ENCODE measurements at places on chromosomes 5 and 9.

GRCh38 chr5:56306433-56307150 is 73.5 kb upstream of the ANKRD55 start:
- DNase-seq, result no peak

DNA sequence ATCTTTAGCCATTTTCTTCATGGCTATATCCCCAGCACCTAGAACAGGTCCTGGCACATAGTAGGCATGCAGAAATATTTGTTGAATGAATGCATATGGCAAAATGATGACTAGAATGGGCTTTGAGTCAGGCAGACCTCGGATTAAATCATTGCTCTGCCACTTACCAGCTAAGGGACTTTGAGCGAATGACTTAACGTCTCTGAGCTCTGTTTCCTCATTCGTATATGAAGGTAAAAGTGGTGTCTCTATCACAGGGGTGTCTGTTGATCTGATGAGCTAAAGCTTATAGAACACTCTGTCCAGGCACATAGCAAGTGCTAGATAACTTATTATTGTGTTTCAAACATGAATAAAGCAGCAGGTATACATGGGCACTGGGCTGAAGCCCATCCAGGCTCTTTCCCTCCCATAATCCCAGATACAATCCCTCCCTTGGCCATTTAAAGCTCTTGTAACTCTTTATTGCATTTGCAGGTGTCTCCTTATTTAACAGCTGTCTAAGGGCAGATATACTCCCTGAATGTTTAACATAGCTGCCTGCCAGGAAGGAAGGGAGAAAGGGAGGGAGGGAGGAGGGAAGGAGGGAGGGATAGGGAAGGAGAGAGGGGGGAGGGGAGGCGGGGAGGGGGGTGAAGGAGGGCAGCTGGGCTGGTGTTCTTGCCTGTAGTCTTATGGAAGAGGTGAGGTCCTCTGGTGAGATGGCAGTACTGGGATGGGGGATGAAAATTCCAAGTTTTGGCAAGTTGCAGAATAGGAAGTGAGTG is 23.2 kb upstream of the STXBP1 start:
- DNase-seq, result no peak

GRCh38 chr9:107137495-107138202 is 145.4 kb upstream of the RAD23B start:
- DNase-seq, result peak; percentile 46

DNA sequence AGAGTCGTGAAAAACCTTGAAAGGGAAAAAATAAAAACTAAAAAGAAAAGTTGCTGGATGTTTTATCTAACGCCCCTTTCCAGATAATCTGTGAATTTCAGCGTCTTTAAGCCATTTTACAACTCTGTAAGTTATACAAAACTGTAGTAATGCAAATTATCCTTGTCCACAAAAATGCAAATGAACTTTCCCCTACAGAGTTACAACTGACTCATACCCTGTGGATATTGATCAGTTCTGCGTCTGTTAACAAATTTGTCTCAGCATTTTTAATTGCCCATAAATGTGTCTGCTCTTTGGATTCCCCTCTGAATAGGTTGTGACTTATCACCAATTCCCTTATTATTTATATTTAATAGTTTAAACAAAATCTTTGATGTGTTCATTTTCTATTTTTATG is 105.9 kb upstream of the PRLR start:
- DNase-seq, result no peak

- DNase-seq, result peak; percentile 76
Measured at GRCh38 chr9:76576344-76576743, 117.4 kb downstream of the GCNT1 start.

DNA sequence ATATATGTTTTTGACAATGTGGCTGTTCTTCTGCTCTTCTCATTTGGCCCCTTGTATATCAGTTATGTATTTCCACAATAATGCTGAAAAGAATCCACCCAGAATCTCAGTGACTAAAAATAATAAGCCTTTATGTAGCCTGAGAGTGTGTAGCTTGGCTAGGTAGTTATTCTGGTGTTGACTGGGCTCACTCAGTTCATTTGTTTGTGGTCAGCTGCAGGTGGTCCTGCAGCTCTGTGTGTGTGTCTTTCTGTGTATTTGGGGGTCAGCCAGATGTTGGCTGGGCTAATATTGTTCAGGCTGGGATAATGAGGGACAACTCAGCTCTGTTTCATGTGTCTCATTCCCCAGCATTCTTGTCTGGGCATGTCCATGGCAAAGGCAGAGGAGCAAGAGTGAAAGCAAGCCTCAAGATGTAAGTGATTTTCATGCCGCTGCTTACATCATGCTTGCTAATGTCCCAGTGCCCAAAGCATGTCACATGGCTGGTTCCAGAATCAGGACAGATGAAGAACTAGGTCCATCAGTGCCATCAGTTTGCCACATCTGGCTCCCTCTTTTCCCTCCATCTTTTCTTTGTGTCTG is 162.8 kb downstream of the KCTD16 start:
- no peak for DNase-seq

DNA sequence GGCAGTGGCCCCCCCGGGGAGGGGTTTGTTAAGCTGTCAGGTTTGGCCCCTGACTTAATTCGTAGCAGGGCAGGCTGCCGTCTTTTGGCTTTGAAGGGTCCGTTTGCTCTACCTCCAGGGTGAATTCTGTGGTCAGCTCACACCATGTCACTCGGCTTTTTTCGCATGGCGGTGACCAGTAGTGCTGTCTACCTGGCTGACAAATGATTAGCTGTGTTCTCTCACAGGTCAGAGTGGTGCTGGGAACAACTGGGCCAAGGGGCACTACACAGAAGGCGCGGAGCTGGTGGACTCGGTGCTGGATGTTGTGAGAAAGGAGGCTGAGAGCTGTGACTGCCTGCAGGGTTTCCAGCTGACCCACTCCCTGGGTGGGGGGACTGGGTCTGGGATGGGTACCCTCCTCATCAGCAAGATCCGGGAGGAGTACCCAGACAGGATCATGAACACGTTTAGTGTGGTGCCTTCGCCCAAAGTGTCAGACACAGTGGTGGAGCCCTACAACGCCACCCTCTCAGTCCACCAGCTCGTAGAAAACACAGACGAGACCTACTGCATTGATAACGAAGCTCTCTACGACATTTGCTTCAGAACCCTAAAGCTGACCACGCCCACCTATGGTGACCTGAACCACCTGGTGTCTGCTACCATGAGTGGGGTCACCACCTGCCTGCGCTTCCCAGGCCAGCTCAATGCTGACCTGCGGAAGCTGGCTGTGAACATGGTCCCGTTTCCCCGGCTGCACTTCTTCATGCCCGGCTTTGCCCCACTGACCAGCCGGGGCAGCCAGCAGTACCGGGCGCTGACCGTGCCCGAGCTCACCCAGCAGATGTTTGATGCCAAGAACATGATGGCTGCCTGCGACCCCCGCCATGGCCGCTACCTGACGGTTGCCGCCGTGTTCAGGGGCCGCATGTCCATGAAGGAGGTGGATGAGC is 1.4 kb downstream of the TUBB4B start:
- no peak for DNase-seq

GRCh38 chr5:126277762-126278161 is 145.4 kb upstream of the GRAMD2B start:
- DNase-seq, result no peak

- DNase-seq, result no peak
Measured at GRCh38 chr9:124272979-124273378, 15.2 kb downstream of the NEK6 start.

- DNase-seq, result no peak
Measured at GRCh38 chr9:9117866-9118265, 1318.3 kb upstream of the DMAC1 start.

GRCh38 chr9:106277966-106278365 is 583.6 kb downstream of the TMEM38B start:
- no peak for DNase-seq

- no peak for DNase-seq
Measured at GRCh38 chr9:22169243-22169642, 160.1 kb upstream of the CDKN2B start.

GRCh38 chr5:104241046-104241445 is 678.5 kb upstream of the NUDT12 start:
- DNase-seq, result no peak

- peak; percentile 92 for DNase-seq
Measured at GRCh38 chr5:122774861-122775549, at the start of gene SNX2. Gene SNX2, plus strand, starts transcription at chr5:122775080. Its CDS starts 24 bp downstream, at chr5:122775104.

- no peak for DNase-seq
Measured at GRCh38 chr5:30808996-30809395, 384.5 kb upstream of the CDH6 start.

DNA sequence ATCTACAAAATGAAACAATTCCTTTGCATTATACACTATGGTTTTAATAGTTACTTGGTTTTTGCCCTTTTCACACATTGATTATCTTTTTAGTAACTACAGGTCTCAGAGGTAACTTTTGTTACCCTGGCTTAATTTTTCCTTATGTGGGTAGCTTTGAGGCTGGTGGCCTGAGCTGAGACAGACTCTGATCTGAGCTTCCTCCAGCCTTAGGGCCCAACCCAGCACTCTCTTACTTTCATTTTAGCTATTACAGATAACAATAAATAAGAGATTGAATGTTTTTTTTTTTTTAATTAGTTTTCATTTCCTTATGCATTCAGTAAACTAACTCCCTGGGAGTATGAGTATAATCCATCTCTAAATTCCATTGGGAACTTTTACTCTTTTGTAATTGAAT is 15.1 kb upstream of the OXCT1 start:
- DNase-seq, result no peak

DNA sequence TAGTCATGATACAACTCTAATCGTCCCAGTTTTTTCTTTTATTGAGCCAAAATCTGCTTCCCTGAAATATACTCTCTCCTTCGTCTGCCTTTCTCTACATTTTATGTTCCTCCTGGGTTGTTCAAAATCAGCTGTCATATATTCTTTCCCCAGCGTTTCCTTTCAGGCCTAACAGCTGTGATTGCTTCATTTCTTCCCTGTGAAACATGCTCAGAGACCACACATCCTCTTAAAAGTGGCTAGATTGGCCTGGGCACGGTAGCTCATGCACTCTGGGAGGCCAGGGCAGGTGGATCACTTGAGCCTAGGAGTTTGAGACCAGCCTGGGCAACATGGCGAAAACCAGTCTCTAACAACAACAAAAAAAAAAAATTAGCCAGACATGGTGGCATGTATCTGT is 25.1 kb downstream of the NFX1 start:
- DNase-seq, result no peak

DNA sequence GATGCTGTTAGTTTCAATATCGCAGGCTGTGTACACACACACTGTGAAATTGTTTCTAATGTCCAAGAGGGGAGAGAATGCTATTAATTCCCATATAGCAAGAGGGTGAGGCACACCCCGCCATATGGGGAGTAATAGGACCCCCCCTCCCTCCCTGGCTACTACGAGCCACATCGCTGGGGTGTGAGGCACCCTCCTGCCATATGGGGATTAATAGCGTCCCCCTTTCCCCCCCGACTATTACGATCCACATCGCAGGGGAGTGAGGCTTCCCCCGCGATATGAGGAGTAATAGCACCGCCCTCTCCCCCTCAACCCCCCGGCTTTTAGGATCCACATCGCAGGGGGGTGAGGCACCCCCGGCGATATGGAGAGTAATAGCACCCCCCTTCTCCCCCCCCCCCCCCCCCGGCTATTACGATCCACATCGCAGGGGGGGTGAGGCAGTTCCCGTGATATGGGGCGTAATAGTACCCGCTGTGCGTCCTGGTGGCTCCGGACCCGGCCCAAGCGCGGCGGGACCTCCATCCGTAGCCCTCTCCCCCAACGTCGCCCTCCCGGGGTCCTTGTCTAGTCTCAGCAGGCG is 494 bp upstream of the STK32A start:
- DNase-seq, result no peak

DNA sequence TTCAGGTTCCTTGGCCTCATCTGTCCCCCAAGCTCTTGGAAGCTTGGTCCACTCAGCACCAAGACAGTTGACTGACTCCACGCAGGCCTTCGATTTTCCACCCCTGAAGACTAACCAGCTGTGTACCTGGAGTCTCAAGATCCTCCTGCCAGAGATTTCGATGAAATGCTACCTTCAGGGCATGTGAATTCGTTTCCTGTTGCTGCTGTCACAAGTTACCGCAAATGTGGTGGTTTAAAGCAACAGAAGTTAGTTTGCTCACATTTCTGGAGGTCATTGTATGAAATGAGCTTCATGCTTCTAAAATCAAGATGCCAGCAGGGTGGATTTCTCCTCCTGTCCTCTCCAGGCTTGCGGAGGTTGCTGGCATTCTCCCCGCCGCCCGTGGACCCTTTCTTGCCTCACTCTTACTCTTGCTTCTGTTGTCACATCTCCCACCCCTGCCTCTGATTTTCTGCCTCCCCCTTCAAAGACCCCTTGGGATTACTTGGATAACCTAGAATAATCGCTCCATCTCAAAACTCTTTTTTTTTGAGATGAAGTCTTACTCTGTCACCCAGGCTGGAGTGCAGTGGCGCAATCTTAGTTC is 27.6 kb upstream of the RETREG1 start:
- DNase-seq, result no peak

DNA sequence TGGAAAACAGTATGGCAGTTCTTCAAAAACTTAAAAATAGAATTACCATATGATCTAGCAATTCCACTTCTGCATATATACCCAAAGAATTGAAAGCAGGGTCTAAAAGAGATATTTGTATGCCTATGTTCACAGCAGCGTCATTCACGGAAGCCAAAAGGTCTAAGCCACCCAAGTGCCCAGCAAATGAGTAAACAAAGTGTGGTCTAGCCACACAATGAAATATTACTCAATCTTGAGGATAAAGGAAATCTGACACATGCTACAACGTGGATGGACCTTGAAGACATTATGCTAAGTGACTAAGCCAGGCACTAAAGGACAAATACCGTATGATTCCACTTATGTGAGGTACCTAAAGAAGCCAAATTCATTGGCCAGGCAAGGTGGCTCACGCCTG is 11.1 kb upstream of the MED27 start:
- DNase-seq, result no peak

DNA sequence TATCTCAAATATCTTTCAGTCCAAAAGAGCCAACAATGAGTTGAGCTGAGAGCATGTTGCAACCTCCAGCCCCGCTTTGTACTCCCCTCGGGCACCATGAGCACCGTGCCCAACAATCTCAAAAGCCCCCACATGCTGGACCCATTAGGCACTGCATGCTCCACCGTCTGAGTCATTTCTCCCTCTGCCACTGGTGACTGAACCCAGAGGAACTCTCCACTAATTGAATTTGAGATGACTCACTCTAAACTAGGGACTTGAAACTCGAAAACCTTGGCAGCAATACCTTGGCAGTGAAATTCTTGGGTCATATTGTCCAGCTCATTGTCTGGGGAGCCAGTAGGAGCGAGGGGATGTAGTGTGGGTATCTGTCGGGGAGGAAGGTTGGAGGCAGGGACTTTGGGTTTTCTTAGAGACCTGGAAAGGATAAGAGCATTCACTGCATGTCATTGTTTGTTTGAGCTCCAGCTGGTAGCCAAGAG is 49.9 kb upstream of the SLIT3 start:
- no peak for DNase-seq

DNA sequence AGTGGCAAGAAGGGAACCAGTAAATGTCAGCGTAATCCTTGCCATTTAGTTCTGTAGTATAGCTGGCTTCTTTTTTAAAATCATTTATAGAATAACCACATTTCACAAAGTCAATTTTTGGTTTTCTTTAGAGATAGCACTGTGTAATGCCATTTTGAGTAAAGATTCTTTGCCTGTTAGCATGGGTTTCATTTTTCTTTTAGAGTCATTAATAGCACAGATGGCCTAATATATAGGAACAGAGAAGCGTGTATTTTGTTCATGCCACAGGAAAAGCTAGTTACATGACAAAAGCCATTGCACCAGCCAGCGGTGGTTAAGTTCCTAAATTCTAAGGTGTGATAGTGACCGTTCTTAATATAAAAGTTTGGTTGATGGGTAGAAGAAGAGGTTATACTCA is 1363.9 kb downstream of the MAT2B start:
- DNase-seq, result no peak

- no peak for DNase-seq
Measured at GRCh38 chr5:177459357-177459756, 12.7 kb downstream of the PRR7 start.

Measured in GM10248 (cell line).